ENCODE measurements at places on chromosomes 1 and 21.

DNA sequence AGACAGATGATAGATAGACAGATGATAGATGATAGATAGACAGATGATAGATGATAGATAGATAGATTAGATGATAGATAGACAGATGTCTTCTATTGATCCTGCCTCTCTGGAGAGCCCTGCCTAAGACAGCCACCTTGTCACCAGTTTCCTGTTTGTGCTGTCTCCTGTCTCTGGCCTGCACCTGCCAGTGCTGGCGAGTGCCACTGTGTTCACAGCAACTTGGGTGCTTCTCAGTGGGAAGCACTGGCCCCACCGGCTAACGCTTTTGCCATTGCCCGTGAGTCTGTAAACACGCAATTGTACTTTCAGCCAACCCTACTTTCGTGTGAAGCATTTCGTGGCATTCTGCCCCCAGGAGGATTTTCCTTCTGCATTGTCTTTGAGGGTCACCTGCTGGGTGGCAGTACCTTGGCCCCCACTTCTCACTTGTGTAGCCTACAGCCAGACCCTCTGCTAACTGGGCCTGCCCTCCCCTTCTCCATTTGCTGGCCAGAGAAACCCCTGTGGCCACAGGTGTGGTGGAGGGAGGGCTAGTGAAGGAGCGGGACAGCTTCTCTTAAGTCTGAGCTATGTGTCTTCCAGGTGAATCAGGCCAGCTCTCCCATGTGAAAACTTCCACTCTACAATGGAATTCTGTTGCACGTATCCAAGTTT is 23.4 kb upstream of the PDE9A start:
- no peak for DNase-seq

DNA sequence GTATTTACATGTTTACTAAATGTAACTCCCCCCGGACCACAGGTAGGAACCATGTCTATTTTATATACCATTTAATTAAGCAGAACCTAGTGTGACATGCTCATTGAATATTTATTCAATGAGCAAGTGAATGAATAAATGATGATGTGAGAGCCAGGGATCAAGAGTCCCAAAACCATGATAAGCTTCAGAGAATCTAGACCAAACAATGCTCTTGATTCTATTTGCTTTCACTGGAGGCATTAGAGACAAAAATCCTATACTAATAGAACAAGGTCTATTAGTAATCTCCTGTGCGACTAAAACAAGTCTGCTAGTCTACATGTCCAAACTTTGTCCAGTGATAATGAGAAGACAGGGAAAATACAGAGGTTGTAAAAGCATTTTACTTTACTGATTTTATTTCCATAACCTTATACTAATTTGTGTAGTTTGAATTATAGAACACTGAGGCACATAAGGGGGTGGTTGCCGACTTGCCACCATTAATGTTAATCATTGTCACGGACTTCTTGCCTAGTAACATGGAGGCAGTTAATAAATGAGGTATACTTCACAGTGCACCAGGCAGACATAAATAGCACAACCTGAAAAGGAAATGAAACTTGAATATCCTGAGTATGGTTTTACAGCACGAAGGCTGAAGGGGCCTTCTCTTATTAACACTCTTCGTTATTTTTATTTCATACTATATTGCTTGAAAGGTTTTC is 69.8 kb downstream of the TBX15 start:
- DNase-seq: no peak

DNA sequence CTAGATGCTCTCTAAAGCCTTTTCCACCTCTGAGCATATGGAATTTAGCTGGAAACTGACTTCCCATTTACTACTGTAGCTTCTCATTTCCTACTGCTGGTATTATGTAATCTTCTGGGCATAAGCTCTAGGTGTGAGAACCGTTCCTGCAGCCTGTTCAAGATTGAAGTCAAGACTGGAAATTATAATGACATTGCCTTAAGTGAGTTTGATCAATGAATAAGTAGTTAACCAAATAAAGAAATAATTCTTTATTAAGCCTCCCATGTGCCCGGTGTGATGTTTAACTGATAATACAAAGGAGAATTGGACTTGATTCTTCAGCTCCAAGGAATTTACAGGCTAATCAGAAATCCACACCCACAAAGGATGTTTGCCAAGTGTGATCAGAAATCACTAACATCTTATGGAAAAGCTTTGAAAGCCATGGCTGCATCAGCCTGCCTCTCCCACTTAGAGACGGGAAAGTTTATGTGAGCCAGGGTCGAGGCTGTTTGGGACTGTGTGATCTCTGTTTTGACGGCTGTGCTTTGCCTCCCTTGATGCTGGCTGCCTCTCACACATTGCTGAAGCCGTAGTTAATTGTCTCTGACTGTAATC is 36.4 kb upstream of the PRELP start:
- DNase-seq: no peak

GRCh38 chr1:53319296-53320101 is 8.4 kb downstream of the LRP8 start:
- DNase-seq: no peak

DNA sequence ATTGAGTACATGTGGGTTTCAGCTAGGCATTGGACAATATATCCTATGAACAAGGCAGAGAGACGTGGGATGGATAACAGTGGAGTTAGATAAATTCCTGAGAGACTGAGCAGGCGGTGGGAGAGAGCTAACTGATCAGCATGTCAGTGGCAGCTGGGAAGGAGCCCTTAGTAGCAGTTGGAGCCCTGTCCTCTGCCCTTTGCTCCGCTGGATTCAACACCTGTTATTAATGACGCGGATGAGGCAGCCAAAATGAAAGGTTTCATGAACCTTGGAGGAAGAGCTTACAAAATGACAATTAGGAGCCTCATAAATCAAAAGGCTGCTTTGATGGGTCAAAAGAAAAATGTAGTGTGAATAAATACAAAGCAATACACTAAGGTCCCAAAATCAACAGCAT is 16.1 kb downstream of the UBIAD1 start:
- DNase-seq: no peak

GRCh38 chr21:44455524-44456213 is 359 bp downstream of the LRRC3 start:
- DNase-seq: peak; percentile 44

DNA sequence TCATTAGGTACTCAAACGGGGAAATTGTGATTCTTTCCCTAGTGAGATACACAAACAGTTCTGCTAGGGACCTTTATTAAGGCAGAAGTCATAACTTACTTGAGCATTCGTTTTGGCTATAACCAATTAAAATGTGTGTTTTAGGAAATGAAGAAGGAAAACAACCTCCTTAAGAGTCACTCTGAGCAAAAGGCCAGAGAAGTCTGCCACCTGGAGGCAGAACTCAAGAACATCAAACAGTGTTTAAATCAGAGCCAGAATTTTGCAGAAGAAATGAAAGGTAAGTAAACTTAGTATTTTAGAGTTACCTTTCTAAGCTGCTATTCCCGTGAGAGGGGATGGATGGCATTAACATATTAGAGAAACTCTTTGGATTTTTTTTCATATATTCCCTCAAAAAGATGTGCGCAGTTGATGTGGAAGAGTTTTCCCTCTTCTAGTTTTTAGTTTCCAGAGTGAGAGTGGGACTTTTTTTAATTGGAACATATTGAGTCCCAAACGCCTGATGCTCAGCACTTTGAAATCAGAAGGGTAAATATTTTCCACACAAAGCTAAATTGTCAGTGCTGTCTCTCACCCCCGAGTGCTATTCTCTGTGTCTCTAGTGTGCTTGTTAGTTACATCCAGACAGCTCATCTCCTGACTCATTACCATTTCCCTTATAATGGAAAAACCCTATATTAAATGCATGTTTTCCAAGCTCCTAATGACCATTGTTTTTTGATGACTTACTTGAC is 34.9 kb downstream of the CENPF start:
- peak; percentile 45 for DNase-seq

DNA sequence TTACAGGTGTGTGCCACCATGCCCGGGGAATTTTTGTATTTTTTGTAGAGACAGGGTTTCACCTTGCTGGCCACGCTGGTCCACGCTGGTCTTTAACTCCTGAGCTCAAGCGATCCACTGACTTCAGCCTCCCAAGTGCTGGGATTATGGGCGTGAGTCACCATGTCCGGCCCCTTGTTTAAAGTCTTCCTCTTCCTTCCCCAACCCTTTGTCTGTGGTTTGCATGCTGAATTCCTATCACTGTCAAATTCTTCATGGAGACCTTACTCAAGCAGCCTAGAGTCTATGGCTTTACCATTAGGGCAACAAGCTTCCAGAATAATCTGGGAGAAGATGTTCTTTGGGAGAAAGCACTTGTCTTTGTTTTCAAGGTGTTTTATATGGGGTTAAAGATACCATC is 34.7 kb downstream of the B3GALT5 start:
- no peak for DNase-seq

DNA sequence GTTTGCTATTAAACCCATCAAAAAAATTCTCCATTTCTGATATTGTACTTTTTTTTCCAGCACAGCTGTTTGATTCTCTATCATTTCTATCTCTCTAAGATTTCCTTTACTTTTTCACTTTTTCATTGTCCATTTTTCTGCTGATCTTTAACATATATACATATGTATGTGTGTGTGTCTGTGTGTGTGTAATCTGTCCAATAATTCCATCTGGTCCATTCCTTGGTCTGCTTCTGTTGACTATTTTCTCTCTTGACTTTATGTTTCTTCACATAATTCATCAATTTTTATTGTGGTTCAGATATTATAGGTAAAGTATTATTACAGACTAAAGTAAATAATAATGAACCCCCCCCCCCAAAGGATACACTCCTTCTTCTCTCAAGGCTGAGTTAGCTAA is 84.2 kb downstream of the RGS7 start:
- DNase-seq: no peak

- DNase-seq: peak; percentile 93
Measured at GRCh38 chr1:168469690-168470089, 74.1 kb downstream of the XCL2 start.

- DNase-seq: peak; percentile 77
Measured at GRCh38 chr21:40976198-40977109, 129.5 kb upstream of the DSCAM start.

DNA sequence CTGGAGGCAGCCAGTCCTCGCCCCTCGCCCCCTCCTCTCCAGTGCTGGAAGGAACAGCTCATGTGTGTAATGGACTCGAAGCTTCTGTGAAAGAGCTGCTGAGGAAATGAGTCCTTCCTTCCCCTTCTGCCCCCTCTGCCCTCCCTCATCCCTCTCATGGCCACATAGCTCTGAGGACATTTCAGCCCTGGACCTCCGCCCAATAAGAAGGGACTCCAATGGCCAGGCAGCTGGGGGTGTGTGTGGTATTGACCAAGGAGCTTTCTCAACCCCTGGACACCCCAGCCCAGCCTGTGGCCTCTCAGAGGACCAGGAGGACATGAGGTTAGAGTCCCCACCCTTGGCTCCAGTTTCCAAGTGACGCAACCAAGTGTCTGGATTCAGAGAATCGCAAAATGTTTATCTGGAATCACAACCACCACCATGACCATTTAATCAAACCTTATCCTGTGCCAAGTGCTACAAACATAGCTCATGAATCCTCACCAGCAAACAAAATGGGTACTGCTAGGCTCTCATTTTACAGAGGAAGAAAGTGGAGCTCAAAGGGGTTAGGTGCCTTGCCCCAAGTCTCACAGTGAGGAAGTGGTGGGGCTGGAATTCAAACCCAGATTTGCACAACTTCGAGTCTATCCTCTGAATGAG is 47.8 kb upstream of the ECE1 start:
- peak; percentile 54 for DNase-seq

GRCh38 chr1:113835686-113836290 is 23.5 kb upstream of the RSBN1 start:
- DNase-seq: peak; percentile 58

DNA sequence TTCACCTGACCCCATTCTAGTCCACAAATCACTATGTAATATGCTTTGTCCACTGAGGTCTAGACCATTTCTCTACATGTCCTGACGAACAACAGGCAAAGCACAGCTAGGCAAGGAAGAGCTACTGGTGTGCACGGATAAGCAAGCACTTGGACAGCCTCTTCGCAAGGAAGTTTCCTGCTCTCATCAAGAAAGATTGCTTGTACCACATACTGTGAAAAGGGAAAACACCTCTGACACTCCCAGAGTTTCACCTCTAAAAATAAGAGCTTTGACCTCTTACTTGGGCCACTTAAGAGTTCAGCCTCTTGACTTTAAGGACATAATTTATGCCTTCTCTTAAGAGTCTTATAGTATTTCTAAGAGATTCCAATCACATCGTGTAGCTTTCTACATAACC is 36.0 kb upstream of the LPAR3 start:
- no peak for DNase-seq

DNA sequence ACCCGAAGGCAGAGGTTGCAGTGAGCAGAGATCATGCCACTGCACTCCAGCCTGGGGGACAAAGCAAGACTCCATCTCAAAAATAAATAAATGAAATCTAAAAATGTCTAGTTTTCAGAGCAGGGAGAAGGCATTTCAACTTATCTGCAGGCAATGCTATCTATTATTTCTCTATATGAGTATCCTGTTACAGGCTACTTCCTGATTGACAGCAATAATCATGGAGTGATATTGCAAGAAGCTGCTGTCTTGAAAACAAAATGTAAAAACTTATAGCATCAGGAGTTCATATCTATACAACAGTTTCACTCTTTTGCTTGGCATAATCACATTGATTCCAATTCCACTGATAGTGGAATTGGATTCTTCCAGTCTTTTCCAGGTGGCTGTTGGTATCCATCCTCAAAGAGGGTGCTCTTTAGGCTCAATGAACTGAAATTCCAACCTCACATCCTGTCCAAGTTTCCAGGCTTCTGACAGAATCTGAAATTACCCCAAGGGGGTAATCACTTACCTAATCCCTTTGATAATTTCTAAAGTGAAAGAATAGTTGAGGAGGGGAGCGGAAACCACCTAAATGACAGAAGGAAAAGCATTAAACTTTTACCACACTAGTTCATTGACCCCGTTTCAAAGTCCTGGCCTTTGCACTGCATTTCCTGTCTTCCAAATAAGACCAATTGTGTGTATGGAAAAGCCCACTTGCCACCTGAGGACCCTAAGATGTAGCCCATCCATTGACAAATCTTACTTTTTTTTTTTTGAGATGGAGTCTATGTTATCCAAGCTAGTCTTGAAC is 107.6 kb downstream of the GLUL start:
- DNase-seq: no peak

DNA sequence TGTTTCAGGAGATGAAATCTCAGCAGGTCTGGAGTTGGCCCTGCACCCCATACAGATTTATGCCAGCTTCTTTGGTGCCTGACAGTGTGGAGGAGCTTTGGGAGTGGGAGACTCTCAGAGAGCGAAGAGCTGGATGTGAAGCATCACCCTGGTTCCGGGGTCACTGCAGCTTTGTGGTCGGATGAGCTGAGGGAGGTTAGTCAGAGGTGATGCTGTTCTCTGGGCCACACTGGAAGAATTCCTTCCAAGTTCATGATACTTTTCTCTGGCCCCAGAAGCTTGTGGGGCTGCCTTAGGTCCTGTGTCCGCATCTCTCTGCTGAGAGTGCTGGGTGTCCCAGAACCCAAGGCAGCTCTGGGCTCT is 467.8 kb downstream of the CAMTA1 start:
- DNase-seq: no peak

GRCh38 chr1:117565745-117566455 is 39.9 kb upstream of the TENT5C start:
- DNase-seq: no peak
